ENCODE measurements at places on chromosomes 3 and 15.

- DNase-seq = no peak
Observed at GRCh38 chr3:80052271-80052670, 284.5 kb upstream of the ROBO1 start.

GRCh38 chr3:40605960-40606359 lies 81.2 kb downstream of the ZNF621 start:
- no peak for DNase-seq

- DNase-seq = no peak
Observed at GRCh38 chr3:118011910-118012309, 1022.7 kb downstream of the IGSF11 start.

GRCh38 chr3:150755902-150756301 lies 7.1 kb downstream of the SIAH2 start:
- DNase-seq = no peak

GRCh38 chr3:62109534-62109933 lies 263.8 kb downstream of the FEZF2 start:
- DNase-seq = no peak

GRCh38 chr15:79433276-79433990 lies 1.3 kb downstream of the MINAR1 start:
- no peak for DNase-seq

DNA sequence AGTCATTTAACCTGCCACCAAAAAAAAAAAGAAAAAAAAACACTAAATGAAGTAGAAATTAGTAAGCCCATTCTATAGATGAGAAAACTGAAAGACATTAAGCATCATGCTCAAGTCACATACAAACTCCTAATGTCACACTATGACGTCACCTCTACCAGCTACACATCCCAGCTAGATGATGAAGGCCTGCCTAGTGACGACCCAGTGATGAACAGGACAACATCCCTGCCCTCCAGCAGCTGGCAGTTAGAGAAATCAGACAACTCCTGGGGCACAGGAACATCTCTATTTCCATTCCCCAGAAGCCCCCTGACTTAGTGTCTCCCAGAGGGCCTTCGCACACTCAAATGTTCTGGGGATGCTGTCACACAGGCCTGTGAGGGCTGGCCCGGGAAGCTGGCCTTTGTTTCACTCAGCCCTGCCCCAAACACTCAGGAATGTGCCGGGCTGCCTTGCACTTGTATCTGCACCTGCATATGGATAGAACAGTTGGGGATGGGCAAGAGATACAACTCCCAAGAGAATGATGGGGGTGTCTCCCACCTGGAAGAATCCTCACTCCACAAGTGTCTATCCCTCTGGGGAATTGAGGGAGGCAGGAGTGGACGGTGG lies 7.0 kb upstream of the HAPLN3 start:
- no peak for DNase-seq

- DNase-seq = no peak
Observed at GRCh38 chr15:72021604-72022003, 96.3 kb downstream of the MYO9A start.

DNA sequence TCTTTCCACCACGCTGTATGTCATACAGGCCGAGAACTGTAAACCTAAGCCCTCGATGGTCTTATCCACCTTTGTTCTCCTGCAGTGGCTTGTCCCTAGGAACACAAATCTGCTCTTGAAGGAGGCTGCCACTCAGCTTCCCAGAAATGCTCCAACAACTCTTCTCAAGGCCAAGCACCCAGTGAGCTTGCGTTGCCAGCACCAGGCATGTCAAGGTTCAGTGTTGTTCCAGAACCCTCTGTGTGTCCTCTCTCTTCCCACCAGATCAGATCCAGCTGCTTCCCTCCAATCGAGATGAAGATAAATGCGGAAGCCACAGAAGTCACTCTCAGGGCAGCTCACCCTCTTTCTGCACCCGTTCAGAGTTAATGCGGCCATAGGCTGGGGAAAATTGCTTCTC lies 11.3 kb upstream of the MYZAP start:
- DNase-seq = no peak

DNA sequence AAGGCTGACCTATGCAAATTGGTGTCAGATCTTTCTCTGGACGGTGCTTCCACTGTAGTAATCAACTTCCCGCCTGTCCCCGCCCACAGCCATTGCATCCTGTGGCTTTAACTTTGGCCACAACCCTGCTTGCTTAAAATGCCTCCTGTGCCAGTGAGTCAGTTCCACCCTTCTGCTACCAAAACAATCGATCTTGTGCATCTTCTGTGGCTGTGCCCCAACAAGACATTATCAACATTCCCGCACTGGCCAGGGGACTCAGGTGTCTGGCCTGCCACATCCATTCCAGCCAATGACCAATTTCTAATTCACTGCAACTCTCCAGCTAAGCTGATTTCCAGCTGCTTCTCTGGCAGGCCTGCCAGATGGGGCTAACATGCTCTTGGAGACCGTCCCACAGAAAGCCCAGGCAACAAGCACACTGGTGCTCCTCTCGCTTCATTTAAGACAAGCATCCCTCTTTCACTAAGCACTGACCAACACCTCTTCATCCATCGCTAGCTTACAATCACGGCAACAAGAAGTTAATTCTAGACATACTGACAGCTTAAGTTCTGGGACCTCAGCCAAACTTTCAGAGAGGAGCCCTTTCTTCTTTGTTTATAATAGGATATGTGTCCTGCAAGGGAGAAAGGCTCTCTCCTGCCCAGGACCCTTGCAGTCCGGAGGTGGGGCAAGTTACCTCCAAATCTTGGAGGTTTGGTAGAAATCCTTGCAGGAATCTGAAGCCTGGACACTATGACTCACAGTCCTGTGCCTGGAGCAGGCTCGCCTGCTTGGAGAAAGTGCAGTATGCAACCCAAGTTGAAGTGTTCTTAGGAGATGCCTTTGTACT lies 6.7 kb downstream of the CA12 start:
- no peak for DNase-seq

- DNase-seq = no peak
Observed at GRCh38 chr3:105885256-105885655, 16.4 kb upstream of the CBLB start.

- no peak for DNase-seq
Observed at GRCh38 chr15:86082619-86083380, 3.1 kb downstream of the AGBL1 start.

GRCh38 chr3:99549220-99549619 lies 89.2 kb upstream of the COL8A1 start:
- no peak for DNase-seq

DNA sequence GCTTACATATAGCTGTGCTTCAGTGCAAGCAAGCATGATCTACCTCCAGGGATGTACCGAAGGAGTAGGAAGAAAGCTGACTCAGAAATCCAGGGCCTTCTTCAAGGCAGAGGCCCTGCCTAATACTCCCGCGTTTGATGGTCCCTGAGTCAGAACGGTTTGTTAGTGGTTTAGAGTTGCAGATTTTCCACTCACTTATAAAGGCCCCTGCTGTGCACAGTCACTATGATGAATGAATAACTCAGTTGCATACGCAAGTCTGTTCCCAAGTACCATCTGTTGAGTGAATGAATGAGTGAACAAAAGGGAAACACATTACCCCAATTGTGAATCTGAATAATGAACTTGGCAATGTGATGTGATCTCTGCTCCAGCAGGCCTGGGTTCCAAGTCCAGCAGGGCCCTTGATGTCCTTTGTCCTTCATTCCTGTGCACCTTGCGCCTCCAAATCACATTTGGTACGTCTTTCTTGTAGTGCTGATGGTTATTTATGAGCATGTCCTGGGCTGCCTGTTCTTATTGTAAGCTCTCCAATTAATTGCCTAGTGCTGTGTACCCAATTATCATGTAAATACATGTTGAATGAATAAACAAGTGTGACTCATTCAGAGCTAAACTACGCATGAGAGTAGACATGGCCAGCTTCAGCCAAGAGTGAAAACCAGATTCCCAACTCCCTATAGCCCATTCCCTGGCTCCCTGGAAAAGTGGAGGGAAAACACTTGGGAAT lies 85.3 kb upstream of the LIMD1 start:
- no peak for DNase-seq

- DNase-seq = no peak
Observed at GRCh38 chr3:15800327-15800726, 2.5 kb upstream of the ANKRD28 start.

DNA sequence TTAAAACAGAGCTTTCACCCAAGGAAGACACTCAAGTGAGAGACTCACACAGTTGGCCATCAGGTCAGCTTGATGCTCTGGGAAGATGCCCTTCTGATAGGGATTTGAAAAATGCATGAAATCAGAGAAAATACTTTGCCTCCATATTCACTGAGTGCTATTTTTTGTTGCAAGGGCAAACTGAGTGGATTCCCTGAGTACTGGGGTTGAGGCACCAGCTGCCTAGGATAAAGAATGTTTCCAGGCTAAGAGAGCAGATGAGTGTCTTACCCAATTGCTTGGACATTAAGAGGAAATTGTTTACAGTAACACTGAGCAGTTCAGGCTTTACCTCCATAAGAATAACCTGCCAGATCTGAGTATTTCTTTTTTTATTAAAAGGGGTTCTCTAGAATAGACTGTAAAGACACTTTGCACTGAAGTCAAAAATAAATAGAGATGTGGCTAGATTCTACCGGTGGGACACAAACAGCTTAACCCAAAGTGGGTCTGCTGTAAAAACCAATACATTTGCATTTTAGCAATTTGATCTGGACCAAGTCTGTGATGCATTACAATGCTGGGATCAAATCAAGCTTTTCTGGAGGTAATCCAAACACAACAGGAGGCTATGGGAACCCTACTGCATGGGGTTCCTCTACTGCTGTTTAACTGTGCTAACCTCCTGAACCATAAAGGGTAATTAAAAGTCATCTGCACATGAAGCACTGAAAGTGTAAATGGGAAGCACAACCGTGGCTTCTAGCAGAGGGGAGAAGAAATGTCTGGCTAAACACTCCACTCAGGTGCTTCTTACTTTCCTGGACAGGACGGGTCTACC lies 238.8 kb upstream of the WNT5A start:
- no peak for DNase-seq

- DNase-seq = no peak
Observed at GRCh38 chr15:39511916-39512260, 69.0 kb upstream of the THBS1 start.

DNA sequence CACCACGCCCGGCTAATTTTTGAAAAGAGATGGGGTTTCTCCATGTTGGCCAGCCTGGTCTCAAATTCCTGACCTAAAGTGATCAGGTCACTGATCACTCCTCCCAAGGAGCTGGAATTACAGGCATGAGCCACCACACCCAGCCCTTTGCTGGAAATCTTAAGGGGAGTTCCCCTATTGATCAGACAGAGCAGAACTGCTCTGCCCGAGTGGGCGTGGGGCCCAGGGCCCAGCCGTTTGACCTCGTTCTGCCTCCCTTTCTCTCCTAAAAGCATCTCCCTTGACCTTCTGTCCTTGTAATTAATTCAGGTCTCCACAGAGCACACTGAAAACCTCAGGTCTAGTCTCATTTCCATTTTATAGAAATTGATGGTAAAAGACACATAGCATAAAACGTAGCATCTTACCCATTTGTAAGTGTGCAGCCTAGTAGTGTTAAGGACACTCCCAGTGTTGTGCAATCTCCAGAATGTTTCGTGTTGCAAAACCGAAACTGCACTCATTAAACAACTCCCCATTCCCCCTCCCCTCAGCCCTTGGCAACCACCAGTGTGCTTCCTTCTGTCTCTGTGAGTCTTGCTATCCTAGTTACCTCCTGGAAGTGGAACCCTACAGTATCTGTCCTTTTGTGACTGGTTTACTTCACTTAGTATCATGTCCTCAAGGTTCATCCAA lies 89.3 kb downstream of the SLCO3A1 start:
- DNase-seq = no peak

- DNase-seq = no peak
Observed at GRCh38 chr3:177917234-177917861, 618.9 kb upstream of the KCNMB2 start.

DNA sequence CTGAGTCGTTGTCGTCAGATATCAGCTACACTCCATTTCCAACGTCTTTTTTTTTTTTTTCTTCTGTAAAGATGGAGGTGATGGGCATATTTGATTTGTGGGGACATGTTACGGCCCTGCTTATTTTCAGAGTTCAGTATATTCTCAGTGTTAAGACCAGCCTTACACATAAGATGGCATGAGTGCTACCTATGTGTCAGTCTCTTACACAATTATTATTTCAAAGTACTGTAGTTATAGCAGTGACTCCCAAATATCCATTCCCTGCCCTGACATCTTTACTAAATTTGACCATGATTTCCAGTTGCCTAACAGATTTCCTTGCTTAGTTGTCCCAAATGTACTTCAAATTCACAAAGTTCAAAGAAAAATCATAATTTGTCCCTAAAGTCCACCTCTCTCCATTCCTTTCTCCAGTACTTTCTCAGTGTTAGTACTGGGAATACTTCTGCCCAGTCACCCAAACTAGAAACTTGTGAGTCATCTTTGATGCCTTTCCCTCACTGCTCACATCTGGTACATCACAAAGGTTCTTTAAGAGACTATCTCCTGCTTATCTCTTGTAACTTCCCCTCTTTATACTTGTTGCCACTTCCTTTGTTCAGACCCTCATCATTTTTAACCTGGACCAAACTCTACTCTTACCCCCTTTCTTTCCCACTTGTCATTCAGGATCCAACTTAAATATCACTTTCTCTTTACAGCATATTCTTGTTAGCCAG lies 67.0 kb downstream of the ZNF609 start:
- DNase-seq = no peak

GRCh38 chr3:9279966-9280365 lies 30.5 kb upstream of the SRGAP3 start:
- DNase-seq = no peak

GRCh38 chr15:49987198-49987785 lies 131.7 kb downstream of the ATP8B4 start:
- no peak for DNase-seq

DNA sequence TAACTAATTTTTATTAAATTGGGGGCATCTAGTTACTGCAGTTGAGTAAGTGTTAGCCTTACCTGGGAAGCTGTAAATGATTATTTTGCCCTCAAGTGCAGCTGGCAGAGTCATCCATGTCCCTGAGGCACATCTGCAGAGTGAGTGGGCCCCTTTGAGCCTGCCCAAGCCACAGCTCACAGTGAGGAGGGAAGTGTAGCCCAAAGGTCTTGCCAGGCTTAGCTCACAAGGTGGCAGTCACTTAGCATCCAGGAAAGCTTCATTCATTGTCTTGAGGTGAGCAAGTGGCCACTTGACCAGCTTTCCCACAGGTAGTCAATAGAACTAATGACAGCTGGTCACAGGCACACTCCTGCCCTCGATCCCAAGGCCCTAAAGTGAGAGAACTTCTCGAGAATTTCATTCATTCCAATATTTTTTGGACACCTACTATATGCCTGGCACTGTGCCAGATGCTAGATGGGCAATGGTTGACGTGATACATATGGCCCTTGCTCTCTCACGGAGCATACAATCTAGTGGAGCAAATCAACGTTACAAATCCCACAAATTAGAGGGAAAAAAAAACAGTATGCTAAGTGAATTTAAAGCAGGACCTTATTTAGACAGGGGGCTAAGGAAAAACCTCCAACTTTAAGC lies 163.3 kb upstream of the IL12A start:
- no peak for DNase-seq

GRCh38 chr15:56339594-56339993 lies 25.6 kb upstream of the TEX9 start:
- DNase-seq = no peak

- DNase-seq = no peak
Observed at GRCh38 chr3:142608631-142609030, 12.4 kb downstream of the PLS1 start.

- peak; percentile 82 for DNase-seq
Observed at GRCh38 chr3:195106418-195106906, 164.5 kb downstream of the XXYLT1 start.

GRCh38 chr3:111070772-111071256 lies 802 bp upstream of the NECTIN3 start:
- no peak for DNase-seq

Data from GM12892 (cell line).